Cardiac fibroblast (primary cell): ENCODE measurements at places on chromosomes 6 and 20.

DNA sequence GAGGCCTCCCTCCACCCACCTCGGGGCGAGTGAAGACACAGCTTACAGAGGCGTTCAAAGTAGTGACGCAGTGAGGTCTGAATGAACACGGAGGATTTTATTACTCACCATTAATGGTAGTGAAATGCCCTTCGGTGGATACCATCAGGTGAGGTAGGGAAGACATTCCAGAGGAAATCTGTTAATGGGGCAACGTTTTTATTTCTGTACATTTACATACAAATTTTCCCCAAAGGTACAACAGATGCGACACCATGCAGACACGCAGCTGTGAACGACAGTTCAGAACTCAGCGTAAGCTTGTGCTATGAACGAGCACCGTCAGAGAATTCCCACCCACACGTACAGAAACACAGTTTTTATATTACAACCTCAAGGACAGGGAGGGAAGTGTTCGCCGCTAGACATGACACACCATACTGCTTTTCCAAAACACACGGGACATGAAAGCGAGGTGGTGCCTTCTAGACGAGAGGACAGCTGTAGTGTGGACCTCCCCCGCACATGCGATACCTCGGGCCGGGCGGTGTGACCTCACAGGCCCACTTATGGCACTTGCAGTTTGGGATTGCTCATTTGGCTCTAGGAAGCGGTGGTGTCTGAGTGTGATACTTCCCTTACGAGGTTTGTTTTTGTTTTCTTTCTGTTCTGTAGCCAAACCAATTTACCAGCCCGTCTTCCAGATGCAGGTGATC, 10.7 kb downstream of the PSMG4 start:
- no peak for DNase-seq

DNA sequence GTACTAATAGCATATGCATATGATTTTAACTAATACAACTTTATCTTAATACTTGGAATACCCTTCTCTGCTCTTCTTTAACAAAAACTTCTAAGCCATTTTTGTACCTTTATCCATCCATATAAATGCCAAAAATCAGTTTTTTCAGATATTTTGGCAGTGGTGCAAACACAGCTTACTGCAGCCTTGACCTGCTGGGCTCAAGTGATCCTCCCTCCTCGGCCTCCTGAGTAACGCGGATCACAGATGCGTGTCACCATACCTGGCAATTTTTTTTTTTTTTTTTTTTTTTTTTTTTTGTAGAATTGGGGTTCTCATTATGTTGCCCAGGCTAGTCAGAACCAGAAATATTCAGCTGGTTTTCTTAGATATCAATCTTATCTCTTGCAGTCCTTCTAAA, 54.1 kb upstream of the SMIM29 start:
- no peak for DNase-seq

- DNase-seq = no peak
Measured at GRCh38 chr20:36989797-36990196, 38.3 kb upstream of the SAMHD1 start.

DNA sequence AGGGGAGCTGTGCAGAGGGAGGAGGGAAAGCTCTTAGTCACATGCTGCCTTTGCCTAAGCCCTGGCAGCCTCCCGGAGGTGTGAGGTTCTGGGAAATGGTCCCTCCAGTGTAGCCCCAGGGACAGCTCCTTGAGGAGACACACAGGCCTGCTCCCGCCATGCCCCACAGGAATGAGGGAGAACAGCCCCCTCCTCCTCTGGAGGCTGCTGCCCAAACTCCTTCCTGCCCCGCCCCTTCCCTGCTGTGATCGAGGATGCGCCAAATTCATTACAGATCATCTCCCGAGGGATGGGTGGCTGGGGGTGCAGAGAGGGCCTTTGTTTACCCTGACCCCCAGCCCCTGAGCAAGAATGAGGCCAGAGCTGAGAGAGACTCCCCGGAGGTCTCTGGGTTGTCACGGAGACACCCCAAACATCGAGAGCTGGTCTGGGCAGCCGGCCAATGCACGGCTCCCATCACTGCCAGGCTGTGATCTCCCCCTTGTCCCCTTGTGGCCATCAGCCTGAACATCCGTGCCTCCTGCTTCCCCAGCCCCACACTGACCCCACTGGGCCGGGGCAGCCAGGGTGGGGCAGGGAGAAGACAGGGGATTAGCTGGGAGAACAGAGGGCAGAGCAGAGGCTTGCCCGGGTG, 8.4 kb downstream of the CYP21A2 start:
- DNase-seq = peak; percentile 33
